Thyroid gland (tissue), 4 donors: ENCODE measurements at places on chromosomes 2 and 18. TPM values are rescaled to one million over a fixed set of nuclear protein-coding genes. Genes with fewer than 3 reads are reported as not detected.

GRCh38 chr18:9848170-9848879, 37.4 kb upstream of the TXNDC2 start:
- DNase-seq = no peak
- no peaks in the 10 kb centered on the region for H3K27me3 ChIP-seq
- no peaks in the 10 kb centered on the region for H3K36me3 ChIP-seq

- no peaks in the 10 kb centered on the region for H3K27me3 ChIP-seq
- H3K4me1 ChIP-seq = peaks cover 30% of the 10 kb centered on the region
- H3K27ac ChIP-seq = no peak overlapping the region
- DNase-seq = no peak
- H3K36me3 ChIP-seq = no peaks in the 10 kb centered on the region
Measured at GRCh38 chr2:109213646-109214433, 84.8 kb downstream of the SH3RF3 start.

Gene GKN2
- not detected for total RNA-seq

Gene CD302
- total RNA-seq = 80.3 TPM
